Chondrocyte (in vitro differentiated cells): ENCODE measurements at places on chromosomes 2 and 18. TPM values are rescaled to one million over a fixed set of nuclear protein-coding genes. Genes with fewer than 3 reads are reported as not detected.

DNA sequence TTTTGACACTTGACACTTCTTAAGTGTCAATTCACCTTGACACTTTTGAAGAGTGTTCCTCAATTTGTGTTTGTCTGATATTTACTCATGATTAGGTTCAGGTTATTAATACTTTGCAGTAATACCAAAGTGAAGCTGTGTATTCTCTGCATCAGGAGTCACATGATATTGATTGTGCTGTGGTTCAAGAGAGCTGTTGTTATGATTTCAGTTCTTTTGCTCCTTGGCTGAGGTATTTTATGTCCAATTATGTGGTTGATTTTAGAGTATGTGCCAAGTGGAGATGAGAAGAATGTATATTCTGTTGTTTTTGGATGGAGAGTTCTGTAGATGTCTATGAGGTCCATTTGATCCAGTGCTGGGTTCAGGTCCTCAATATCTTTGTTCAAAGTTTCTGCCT is 17.2 kb downstream of the EHBP1 start:
- peaks cover 24% of the 10 kb centered on the region for H3K4me1 ChIP-seq
- H3K36me3 ChIP-seq, result peaks cover 11% of the 10 kb centered on the region
- H3K27me3 ChIP-seq, result no peaks in the 10 kb centered on the region
- no peak for DNase-seq

- no peak overlapping the region for H3K4me3 ChIP-seq
- no peak for DNase-seq
- H3K4me1 ChIP-seq, result no peaks in the 10 kb centered on the region
- peaks cover 4% of the 10 kb centered on the region for H3K27me3 ChIP-seq
These were observed 223.5 kb downstream of the HRH4 start for GRCh38 chr18:24683925-24684324.

Gene FBXO48
- total RNA-seq, result 0.55 to 0.63 TPM (median 0.62 TPM) in 3 replicates

DNA sequence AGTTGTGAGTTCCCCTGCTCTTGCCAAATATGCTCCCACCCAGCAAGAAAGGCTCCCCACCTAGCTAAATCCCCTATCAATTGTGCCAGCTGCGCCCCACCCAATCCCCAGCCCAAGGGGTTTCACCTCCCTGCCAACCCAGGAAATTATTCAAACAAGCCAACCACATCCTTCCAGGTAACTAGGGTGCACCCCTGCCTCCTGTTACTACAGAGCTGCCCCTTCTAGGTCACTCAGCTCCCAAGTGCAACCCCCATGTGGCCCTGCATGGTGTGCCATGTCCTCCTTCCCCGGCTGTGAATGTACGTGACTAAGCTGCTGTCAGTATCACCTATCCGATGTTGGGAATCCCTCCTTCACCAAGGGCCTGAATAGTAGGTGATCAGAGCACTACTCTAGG is 91.2 kb upstream of the LDAH start:
- no peak overlapping the region for H3K27ac ChIP-seq
- peaks cover 8% of the 10 kb centered on the region for H3K36me3 ChIP-seq
- H3K4me1 ChIP-seq, result peaks cover 33% of the 10 kb centered on the region
- peaks cover 6% of the 10 kb centered on the region for H3K27me3 ChIP-seq

GRCh38 chr2:105231232-105231619 is 10.3 kb upstream of the GPR45 start:
- peaks cover 4% of the 10 kb centered on the region for H3K36me3 ChIP-seq
- no peak overlapping the region for H3K4me3 ChIP-seq
- H3K27ac ChIP-seq, result no peak overlapping the region
- peaks cover 9% of the 10 kb centered on the region for H3K27me3 ChIP-seq

Gene SLC4A5
- total RNA-seq, result 0.65 to 2.2 TPM (median 1.2 TPM) in 3 replicates
